ENCODE measurements at places on chromosomes 2 and 18.
A peak's percentile ranks its signal among the peaks of the same experiment; 100 is the strongest.

DNA sequence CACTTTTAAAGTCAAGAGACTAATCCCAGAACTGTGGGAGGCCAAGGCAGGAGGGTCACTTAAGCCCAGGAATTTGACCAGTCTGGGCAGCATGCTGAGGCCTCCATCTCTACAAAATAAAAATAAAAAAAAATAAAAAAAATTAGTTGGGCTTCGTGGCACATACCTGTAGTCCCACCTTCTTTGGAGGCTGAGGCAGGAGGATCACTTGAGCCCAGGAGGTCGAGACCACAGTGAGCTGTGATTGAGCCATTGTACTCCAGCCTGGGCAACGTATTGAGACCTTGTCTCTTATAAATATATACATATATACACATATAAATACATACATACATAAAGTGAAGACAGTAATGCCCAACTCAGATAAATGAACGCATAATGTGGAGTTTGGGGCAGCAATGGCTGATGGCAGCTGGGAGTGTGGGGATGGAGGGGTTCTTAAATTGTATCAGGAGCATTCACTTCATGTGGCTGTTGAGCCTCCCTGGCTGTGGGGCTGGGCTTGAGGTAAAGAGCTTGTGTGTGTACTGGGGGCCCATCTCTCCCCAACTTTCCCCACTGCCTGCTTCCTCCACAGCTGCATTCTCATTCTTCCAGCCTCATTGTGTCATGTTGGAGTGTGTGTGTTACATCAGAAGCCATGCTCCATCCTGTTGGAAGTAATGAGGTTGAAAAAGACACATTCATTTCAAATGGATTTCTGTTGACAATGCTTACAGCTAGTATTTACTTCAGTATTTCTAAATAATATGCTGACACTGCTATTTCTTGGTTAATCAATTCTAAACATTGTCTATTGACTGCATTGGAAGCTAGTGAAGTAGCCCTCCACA lies 96.5 kb upstream of the HS6ST1 start:
- DNase-seq, result no peak

GRCh38 chr18:6607343-6607742 lies 122.2 kb upstream of the ARHGAP28 start:
- DNase-seq, result no peak

- no peak for DNase-seq
These were observed 216.6 kb downstream of the RTP5 start for GRCh38 chr2:242085941-242086621.

DNA sequence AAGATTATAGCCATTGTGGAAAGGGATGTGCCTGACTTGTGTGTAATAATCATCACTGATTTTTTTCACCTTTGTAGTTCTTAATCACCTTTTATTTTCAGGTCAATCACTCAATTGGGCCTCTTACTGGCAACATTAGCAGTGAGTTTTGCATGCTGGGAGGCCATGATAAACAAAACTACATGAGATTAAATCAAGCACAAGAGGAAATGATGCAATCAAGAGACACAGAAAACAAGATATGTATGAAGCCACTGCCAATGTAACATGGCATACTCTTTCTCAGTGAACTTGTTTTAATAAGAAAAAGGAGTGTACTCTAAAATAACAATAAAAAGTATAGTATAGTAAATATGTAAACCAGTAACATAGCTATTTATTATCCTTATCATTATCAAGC lies 69.9 kb upstream of the FSIP2 start:
- DNase-seq, result peak; percentile 5

- DNase-seq, result no peak
These were observed 11.9 kb upstream of the RAB17 start for GRCh38 chr2:237602409-237602808.

- peak; percentile 65 for DNase-seq
These were observed at the start of gene CFLAR for GRCh38 chr2:201116115-201116958. CFLAR (plus strand) TSS chr2:201116164; CDS start chr2:201129866, 13,702 bp downstream.

- peak; percentile 20 for DNase-seq
These were observed 710 bp downstream of the SEC11C start for GRCh38 chr18:59140302-59140885.

DNA sequence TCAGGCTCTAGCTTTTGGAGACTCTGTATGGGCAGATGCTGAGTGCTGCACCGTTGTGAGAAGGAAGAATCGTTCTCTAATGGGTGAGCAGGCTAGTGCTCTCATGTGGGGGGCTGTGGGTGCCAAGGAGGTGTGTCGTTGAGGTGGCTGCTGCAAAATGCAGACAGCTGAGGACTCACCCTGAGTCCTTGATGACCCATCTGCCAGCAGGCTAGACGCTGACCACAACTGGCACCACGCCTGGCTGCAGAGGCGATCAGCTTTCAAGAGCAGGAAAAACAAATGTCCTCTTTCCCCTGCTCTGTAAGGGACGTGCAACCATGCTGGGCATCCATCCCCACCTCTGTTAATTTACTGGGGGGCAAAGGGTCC lies 48.2 kb downstream of the HAUS1 start:
- peak; percentile 53 for DNase-seq

DNA sequence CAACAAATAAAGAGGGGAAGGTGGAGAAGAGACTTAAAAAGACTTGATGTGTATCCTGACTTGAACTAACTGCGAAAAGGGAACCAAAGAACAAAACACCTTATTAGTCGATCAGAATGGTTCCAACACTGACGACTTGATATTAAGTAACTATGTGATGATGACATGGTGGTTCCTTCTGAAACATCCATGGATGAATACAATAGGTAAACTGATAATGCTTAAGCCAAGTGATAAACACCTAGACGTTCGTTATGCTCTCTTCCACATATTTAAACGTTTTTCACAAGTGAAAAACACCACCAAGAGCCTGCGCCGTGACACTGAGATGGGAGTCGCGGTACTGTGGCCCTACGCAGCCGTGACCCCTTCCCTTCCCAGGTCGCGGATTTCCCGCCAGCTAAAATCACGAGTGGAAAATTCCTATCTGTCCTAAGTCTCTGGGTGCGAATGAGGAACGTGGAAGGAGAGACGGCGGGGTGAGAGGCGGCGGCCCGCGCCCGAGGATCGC lies 797 bp downstream of the TTC32 start:
- peak; percentile 8 for DNase-seq

DNA sequence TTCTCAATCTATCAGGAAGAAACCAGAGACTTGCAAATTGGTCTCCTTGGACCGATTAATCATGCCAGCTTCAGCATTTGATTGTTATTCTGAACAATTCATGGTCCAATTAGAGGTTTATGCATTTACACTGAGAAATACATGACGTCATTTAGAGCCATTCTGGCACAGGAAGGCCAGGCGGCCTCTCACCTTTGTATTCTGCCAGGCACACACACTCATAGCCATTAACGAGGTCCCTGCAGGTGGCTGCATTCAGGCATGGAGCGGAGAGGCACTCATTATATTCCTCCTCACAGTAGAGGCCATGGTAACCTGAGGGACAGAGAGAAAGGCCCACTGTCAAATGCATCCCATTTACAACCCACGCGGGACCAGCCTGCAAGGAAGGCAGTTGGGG lies 146.8 kb upstream of the PID1 start:
- DNase-seq, result no peak

DNA sequence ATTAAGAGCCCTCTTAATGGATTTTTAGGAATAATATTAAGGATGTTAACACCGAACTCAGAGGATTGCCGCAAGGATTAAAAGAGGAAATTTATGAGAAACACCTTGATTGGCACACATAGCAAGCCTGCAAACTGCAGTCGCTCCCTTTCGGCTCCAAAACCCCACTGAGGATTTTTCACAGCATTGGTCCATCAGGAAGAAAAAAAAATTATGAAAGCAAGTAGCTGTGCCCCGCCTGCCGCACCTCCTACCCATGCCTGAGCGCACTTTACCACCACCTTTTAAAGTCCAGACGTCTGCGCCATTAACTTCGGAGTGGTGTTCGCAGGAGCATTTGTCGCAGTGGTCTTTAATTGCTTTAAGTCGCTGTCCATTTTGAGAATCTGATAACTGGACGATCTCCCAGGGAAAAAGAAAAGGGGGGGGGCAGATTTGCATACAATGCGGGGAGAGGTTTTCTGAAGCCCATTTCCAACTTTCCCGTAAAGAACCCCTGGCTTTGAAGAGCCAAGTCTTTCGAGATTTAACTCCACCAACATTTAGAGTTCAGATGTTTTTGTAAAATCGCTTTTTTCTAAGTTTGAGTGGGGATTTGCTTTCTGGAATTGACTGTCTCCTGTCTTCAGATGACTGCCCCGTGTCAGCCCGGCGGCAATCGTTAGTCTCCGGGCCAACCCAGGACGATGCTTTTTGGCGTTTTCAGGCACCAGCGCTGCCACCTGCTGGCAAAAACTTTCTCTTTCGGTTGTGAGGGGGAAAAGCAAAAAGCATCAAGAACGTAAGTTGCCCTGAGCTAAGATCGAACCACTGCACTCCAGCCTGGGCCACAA lies 913 bp upstream of the TRABD2A start:
- DNase-seq, result peak; percentile 81

DNA sequence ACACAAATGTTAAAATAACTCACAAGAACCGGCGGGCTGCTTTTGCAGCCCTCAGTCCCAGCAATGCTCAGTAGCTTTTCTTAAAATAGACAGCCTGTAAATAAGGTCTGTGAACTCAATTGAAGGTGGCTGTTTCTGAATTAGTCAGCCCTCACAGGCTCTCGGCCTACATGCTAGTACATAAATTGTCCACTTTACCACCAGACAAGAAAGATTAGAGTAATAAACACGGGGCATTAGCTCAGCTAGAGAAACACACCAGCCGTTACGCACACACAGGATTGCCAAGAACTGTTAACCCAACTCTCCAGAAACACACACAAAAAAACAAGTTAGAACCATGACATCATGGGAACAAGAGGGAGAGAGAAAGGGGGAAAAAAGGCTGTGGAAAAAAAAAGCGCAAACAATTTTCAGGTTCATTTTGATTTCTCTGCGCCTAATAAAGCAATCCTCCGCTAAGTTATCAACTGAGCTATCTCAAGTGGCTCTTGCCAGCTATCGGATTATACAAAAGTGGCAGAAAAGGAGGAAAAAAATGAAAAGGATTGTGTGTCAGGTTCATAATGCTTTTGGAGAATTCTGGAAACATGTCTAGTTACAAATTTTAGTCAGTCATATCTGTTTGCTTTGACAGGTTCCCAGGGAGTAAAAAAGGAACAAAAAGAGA lies 89.1 kb downstream of the ZEB2 start:
- peak; percentile 72 for DNase-seq

GRCh38 chr18:47075098-47075883 lies 39.9 kb upstream of the ELOA2 start:
- DNase-seq, result peak; percentile 27

Data from fibroblast of skin of right quadriceps (primary cell).